ENCODE measurements at places on chromosomes 7 and 10. TPM values are rescaled to one million over a fixed set of nuclear protein-coding genes. Genes with fewer than 3 reads are reported as not detected.

Gene PRSS37
- total RNA-seq = not detected

Gene ZNF518A
- total RNA-seq = 10.2 TPM

Gene KNDC1
- 0.12 TPM for total RNA-seq

Gene MALSU1
- 110 TPM for total RNA-seq

Gene COA1
- 35.4 TPM for total RNA-seq

Gene ECHS1
- total RNA-seq = 65.6 TPM

Gene OR6B1
- total RNA-seq = not detected

Gene MYOZ1
- 0.06 TPM for total RNA-seq

Gene RTKN2
- total RNA-seq = 2.9 TPM

Measured in aortic smooth muscle cell (primary cell).